ENCODE measurements at places on chromosomes 1 and 21. TPM values are rescaled to one million over a fixed set of nuclear protein-coding genes. Genes with fewer than 3 reads are reported as not detected.

DNA sequence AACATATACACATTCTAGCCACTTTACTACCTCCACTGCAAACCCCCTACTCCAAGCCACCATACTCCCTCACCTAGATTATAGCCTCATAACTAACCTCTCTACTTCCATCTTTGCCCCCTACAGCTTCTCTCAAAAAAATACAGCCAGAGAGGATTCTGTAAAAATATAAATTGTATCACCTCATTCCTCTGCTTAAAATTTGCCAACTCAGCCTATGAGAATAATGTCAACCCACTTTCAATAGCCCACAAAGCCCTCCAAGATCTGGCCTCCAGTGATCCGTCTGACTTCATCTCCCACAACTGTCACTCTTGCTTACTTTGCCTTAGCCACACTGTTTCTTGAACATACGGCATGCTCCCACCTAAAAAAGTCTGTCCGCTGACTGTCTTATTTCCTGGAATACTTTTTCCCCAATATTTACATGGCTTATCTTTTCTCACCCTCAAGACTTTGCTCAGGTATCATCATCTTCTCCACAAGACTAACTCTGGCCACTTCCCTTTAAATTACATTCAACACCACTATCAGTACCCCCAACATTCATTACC lies 21.5 kb downstream of the NME7 start:
- no peak for DNase-seq

- DNase-seq = no peak
These were observed 8.3 kb downstream of the FAM229A start for GRCh38 chr1:32353886-32354570.

DNA sequence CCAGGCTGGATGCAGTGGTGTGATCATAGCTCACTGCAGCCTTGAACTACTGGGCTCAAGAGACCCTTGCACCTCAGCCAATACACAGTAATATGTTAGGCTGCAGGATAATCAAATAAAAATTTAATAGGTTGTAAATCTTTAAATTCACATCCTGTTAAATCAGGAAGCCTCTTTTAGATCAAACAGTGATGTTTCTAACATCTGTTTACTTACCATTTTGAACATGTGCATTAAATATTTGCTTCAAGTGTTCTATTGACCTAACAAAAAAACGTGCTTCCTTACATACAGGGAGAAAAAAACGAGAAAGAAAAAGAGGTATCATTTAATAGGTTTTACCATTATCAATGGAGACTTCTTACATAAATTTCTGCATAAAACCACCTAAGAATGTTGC lies 70.6 kb downstream of the IARS2 start:
- no peak for DNase-seq

DNA sequence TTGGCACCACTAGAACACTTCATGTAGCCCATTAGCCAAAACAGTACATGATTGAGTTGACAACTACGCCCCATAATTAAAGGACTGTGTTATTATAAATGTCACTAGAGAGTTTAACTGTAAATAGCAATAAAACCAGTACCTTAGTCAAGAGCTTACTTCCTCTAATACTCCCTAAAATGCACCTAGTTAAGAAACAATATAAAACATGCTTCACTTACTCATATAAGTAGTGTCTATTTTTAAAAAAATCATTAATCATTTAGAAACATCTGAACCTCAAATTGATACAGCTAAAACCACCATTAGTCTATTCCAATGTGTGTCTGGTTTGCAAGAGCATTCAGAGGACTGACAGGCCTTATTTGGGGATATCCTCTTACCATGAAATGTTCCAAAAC lies 25.3 kb downstream of the PTP4A2 start:
- DNase-seq = no peak

CFHR1 gene
- polyA plus RNA-seq = 0.52 TPM

FNDC10 gene
- 2.1 TPM for polyA plus RNA-seq

FMO4 gene
- 19.7 TPM for polyA plus RNA-seq

GRCh38 chr1:98044766-98045165 lies 123.9 kb upstream of the DPYD start:
- no peak for DNase-seq

GRCh38 chr21:21715266-21715969 lies 717.2 kb downstream of the NCAM2 start:
- DNase-seq = no peak

DNA sequence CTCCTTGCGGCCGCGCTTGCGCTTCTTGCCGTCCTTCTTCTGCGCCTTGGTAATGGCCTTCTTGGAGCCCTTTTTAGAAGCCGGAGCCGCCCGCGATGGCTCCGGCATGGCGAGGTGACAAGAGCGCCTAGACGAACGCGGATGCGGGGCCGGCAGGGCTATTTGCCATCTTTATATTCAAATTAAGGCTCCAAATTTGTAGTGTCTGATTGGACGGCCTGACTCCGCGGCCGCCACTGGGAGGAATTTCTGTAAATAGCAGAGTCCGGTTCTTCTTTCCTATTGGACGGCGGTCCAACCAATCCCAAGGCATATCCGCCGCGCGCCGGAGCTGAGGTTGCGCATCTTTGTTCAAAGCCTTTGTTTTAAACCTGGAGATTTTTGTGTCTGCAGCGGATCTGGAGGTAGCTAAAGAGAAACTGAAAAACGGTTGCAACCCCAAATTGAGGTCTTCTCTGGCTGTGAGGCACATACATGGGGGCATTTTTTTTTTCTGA lies 22.6 kb upstream of the RNF187 start:
- DNase-seq = no peak

Measured in left lung (tissue), 14 donors.